Mesendoderm (in vitro differentiated cells): ENCODE measurements at places on chromosomes 2 and 18.

- no peak for DNase-seq
- no peak overlapping the region for H3K4me3 ChIP-seq
Observed at GRCh38 chr2:96769814-96770213, 9.1 kb downstream of the CNNM4 start.

DNA sequence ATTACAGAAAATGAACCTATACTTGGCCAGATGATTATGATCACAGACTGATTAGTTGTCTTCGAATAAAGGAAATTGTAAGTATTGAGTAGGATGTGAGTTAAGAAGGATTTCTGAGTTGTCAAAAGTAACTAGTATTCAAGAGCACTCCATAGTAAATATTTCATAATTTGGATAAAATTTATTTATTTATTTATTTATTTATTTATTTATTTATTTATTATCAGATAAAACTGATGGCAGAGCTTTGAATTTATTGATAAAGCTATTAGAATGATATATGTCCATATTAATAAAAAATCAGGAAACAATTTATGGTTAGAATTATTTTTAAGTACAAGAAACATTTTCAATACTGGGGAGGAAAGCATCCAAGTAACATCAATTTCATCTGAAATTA, 1634.1 kb downstream of the LRP1B start:
- H3K4me3 ChIP-seq = no peak overlapping the region
- no peaks in the 10 kb centered on the region for H3K36me3 ChIP-seq
- no peak overlapping the region for H3K27ac ChIP-seq
- H3K27me3 ChIP-seq = no peaks in the 10 kb centered on the region
- DNase-seq = no peak

DNA sequence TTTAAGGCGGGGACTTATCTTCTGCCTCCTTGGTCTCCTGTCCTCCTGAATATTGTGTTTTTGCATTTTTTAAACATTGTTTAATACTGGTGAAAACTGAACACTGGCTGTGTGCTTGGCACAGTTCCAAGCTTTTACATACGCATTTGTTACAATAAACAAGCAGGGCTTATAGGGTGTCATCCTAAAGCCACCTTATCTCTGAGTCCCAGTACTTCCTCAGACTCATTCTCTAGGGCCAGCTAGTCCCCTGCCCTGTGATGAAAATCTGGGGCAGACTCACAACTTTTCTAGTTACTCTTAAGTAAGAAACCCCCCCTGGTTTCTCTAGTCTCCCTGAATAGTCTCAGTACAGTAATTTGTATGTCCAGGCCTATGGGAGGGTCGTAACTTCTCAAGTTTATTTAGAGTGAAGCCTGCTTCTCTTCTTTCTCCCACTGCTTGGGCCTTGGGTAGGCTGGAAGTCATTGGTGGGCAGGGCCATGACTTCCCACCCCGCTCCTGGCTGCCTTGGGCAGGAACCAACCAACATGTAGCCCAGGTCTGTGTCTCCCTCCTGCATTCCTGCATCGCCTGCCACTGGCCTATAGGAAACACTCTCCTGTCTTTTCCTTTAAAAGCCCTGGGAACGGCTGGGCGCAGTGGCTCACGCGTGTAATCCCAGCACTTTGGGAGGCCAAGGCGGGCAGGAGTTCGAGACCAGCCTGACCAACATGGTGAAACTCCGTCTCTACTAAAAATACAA, 7.7 kb upstream of the KCNE4 start:
- DNase-seq = peak; percentile 27
- H3K27ac ChIP-seq = no peak overlapping the region
- no peaks in the 10 kb centered on the region for H3K36me3 ChIP-seq
- H3K4me3 ChIP-seq = no peak overlapping the region
- peaks cover 2% of the 10 kb centered on the region for H3K4me1 ChIP-seq

- H3K27me3 ChIP-seq = no peaks in the 10 kb centered on the region
- peak; percentile 65 for DNase-seq
- no peak overlapping the region for H3K27ac ChIP-seq
- H3K4me3 ChIP-seq = no peak overlapping the region
Observed at GRCh38 chr2:28362991-28363521, 29.6 kb upstream of the FOSL2 start.

DNA sequence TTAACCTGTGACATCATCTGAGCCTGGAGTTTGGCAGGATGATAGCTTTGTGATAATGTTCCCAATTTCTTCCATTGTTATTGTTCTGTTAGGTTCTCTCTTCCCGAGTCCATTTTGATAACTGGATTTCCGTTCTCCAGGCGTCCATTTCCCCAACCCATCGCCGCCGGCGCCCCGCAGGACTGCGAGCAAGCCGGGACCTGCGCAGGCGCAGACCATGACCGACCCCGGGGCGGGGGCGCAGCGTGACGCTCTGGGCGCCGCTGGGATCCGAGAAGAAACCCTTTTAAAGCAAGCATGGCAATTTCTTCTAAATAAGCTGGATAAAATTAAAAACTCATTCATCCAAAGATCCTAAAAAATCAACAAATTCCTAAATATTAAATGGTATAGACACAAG, at the start of gene SLC25A52:
Gene SLC25A52, minus strand, starts transcription at position 186 of the 400 bp plus-strand sequence. CDS start 219 bp downstream, outside the sequence.
- no peak for DNase-seq
- no peak within 1 kb of the TSS for H3K4me3 ChIP-seq
- no peaks in the 10 kb centered on the region for H3K27me3 ChIP-seq
- no peaks in the 10 kb centered on the region for H3K4me1 ChIP-seq
- H3K36me3 ChIP-seq = no peaks in the 10 kb centered on the region
- no peak within 1 kb of the TSS for H3K27ac ChIP-seq

- H3K4me1 ChIP-seq = peaks cover 13% of the 10 kb centered on the region
- no peak overlapping the region for H3K27ac ChIP-seq
- H3K27me3 ChIP-seq = no peaks in the 10 kb centered on the region
Observed at GRCh38 chr2:55155764-55156281, 76.3 kb downstream of the CLHC1 start.

DNA sequence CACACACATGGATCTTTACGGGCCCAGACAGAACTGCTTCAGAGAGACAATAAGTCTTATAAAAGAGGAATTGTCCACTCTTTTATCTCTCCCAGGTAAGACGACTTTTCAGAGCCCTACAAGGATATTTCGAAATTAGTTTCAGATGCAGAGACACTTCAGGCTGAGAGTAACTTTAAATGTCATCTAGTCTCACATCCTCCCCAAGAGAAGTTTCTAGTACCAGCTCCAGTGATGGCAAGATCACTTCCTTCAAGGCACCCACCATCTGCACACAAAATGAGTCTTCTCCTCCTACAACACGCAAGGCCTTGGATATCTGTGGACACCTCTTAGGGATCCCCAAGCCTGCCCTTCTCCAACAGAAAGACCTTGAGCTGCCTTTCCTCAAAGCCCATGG, 39.0 kb upstream of the KLHL29 start:
- H3K4me1 ChIP-seq = no peaks in the 10 kb centered on the region
- H3K27me3 ChIP-seq = no peaks in the 10 kb centered on the region
- no peak overlapping the region for H3K4me3 ChIP-seq
- no peak overlapping the region for H3K27ac ChIP-seq
- no peaks in the 10 kb centered on the region for H3K36me3 ChIP-seq

DNA sequence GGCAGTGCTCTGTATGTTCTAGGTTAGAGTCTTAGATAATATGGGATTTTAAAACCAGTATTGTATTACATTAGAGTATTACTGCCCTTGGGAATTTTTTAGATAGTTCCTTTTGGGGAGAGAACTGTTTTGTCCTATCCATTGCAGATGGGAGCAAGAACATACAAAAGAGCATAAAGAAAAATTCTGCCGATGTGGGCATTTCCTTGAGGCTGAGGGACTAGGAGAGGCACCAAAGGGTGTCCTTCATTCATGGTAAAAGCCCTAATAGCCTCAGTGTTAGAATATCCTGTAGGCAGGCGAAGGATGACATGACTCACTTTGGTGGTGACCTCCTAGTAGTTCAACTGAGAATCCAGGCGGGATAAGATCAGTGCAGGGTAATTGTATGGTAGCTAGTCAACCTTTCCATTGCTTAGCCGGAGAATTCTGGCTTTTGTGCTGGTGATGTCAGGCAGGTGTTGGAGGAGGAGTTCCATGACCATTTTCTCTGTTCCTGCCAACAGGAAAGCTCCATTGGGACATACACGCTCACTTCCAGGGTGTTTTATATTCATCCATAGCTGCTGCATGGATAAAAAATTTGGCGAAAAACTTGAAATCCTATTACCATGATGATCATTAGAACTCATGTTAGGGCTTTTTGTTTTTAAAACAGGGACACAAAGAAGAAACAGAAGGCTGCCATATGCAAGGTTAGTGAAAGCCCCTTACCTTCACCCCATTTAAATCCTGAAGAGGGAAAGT, 28.1 kb downstream of the EPAS1 start:
- H3K4me1 ChIP-seq = no peaks in the 10 kb centered on the region
- H3K4me3 ChIP-seq = no peak overlapping the region
- DNase-seq = no peak
- no peaks in the 10 kb centered on the region for H3K36me3 ChIP-seq

DNA sequence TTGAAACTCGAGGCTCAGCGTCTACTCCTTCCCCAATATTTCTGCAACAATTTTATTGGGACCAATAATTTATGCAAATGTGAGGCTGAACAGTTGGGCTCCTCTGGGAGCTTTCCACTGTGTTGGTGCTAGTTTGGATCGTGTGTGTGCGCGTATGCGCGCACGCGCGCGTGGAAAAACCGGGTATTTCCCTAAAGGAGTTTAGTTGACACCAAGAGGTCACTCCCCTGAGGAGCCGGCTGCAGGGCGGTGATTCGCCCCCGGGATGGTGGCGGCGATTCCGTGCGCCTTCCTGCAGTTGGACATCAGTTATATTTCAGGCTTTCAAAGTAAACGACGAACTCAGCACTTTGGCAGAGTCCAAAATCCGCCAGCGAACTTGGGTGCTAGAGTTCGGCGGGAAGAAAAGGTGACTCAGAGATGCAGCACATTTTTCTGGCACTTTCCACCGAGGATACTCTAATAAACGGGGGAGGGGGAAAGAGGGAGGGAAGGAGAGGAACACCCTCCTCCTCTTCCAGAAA, 186.5 kb upstream of the FANCL start:
- no peaks in the 10 kb centered on the region for H3K36me3 ChIP-seq
- H3K27me3 ChIP-seq = no peaks in the 10 kb centered on the region
- H3K27ac ChIP-seq = peak overlapping the region; percentile 96
- peak; percentile 78 for DNase-seq

DNA sequence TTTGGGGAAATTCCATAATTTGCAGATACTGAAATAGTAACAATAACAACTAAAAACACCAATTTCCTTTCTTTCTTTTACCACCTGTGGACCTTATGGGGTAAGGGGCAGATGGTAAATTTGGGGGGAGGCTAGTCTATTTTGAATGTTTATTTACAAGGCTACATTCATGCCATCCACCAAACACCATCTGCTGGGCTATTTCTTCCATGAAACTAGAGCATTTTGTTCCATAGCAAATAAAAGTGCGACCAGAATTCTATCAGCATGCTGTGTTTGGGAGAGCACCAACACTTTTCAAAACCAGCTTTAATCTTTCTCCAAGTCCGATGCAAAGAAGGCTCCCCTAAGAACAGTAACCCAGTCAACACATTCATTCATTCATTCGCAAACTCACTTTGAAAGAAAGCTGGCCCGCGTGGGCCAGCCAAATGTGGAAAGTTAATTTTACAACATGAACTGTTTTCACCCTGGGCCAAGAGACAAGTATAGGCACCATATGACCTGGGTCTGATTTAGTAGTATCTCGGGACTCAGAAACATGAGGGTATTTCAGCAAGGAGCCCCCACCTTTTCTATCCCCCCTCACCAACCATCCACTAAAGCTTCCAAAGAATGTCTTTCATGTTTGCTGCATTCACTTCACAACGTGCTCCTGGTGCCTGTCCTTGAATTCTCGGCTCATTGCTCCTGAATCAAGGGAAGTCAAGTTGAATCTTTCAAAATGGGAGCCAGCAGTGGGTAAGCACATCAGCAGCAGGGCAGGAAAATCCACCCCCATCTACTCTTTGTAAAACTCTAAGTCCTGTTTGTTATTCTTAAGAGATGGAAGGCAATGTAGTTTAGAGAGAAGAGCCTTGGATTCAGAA, 210.6 kb downstream of the C1D start:
- no peaks in the 10 kb centered on the region for H3K36me3 ChIP-seq
- H3K4me3 ChIP-seq = no peak overlapping the region
- no peaks in the 10 kb centered on the region for H3K27me3 ChIP-seq
- peak; percentile 10 for DNase-seq

GRCh38 chr2:239351687-239352086, 49.1 kb downstream of the HDAC4 start:
- H3K36me3 ChIP-seq = no peaks in the 10 kb centered on the region
- no peak for DNase-seq
- no peaks in the 10 kb centered on the region for H3K4me1 ChIP-seq
- no peak overlapping the region for H3K4me3 ChIP-seq
- H3K27me3 ChIP-seq = no peaks in the 10 kb centered on the region

- H3K27ac ChIP-seq = no peak overlapping the region
- no peaks in the 10 kb centered on the region for H3K27me3 ChIP-seq
- no peak overlapping the region for H3K4me3 ChIP-seq
- H3K36me3 ChIP-seq = no peaks in the 10 kb centered on the region
- DNase-seq = no peak
Observed at GRCh38 chr2:64581777-64582539, 57.8 kb downstream of the AFTPH start.

DNA sequence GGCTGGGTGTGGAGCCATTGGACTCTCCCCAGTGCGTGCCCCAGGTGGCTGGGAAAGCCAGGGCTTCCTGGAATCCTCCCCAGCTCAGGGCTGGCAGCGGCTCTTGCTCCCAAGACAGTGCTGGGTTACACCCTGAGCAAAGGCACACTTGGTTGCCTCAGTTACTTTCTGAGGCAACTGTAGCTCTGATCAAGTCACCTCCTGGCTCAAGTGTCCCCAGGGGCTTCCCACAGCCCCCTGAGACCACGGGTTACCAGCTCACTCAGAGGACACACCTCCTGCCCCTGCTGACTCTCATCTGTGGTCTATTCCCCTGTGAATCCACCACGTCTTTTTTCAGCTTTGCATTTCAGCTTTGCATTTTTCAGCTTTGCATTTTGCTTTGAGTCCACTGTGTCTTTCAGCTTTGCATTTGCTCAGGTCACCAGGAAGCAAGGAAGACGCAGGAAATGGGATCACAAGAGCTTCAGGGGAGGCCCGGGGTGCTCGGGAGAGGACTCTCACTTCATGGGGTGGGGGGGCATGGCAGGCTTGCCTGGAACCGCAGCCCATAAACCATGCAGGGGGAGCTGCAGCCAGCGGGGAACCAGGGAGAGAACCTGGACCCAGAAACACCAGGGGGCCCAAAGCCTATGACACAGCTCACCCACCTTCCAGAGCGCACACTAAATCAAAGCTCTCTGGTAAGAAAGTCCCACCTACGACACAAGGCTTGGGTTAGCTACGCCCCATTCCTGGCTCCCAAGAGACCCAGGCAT, 138.0 kb upstream of the ASB18 start:
- no peaks in the 10 kb centered on the region for H3K27me3 ChIP-seq
- no peak overlapping the region for H3K27ac ChIP-seq
- H3K4me1 ChIP-seq = no peaks in the 10 kb centered on the region
- no peak overlapping the region for H3K4me3 ChIP-seq

DNA sequence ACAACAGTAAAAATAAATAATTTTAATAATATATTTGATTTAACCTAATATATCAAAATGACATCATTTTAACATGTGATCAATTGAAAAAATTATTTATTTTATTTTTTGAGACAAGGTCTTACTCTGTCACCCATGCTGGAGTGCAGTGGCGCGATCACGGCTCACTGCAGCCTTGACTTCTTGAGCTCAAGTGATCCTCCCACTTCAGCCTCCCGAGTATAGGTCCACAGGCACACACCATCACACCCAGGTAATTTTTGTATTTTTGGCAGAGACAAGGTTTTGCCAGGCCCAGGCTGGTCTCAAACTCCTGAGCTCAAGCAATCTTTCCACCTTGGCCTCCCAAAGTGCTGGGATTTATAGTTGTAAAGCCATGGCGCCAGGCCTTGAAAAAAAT, 126.7 kb upstream of the COPS8 start:
- no peak overlapping the region for H3K4me3 ChIP-seq
- H3K36me3 ChIP-seq = no peaks in the 10 kb centered on the region
- H3K27me3 ChIP-seq = no peaks in the 10 kb centered on the region
- H3K4me1 ChIP-seq = peaks cover 6% of the 10 kb centered on the region
